Daoy (cell line): ENCODE measurements at places on chromosomes 7 and 10.
A peak's percentile ranks its signal among the peaks of the same experiment; 100 is the strongest.

DNA sequence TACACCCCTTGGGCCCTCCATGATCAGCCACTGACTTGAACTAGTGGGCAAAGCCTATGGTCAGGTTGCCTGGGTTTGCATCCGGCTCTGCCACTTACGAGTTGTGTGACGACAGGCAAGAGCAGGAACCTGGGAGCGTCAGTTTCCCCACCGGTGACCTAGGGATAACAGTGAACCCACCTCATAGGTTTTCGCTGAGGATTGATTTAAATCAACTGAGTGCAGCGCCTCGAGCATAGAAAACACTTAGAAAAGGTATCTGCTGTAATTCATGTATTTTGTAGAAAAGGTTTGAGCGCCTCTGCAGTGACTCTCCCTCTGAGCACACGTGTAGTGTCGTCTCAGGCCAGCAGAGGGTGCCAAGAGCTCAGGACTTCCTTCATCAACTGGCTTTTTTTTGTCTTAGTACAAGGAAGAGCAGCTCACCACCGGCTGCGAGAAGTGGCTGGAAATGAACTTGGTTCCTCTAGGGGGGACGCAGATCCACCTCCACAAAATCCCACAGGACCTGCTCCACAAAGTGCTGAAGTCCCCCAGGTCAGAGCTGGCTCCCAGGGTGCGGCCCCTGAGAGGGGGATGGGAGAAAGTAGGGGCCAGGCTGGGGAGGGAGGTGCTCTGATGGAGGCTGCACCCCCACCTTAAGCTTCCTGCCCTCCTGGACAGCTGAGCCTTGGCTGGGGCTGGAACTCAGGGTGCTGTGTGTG lies 27.7 kb downstream of the BTBD16 start:
- peak; percentile 77 for DNase-seq

- peak; percentile 19 for DNase-seq
Measured at GRCh38 chr7:97731736-97732564, at the start of gene TAC1. Gene TAC1, plus strand, starts transcription at chr7:97732086. Its CDS starts 527 bp downstream, at chr7:97732613.

DNA sequence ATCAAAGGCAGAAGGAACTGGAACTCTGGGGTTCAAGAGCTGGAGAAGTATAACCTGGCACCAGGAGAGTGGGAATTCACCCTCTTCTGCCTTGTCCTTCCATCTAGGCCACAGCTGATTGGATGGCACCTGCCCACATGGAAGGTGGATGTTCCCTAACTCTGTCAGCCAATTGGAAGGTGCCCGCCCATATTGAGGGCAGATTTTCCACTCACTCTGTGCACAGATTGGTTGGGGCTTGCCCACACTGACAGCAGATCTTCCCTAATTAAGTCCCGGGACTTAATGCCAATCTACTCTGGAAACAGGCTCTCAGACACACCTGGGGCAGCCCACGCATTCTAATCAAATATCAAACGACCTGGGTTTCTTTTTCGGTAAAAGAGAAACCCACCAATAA lies 1142.3 kb upstream of the CELF2 start:
- peak; percentile 18 for DNase-seq

DNA sequence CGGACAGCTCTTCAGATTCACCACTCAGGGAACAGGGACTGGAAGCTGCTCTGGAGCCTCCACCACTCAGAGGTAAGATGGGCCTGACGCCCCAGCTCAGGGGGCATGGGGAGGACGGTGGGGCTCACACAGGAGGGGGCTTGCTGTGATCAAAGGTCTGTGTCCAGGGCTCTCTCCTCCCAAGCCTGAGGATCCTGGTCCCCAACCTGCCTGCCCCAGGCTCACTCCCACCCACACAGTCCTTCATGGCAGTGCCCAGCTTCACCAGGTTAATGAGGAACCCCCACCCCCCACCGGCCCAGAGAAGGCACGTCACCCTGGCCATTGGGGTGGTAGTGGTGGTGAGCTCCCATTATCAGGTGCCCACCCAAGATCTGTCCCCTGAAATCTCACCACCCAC lies 926.7 kb upstream of the ZNF722 start:
- DNase-seq: no peak

- peak; percentile 85 for DNase-seq
Measured at GRCh38 chr10:93334901-93335327, 147.2 kb downstream of the MYOF start.

- peak; percentile 89 for DNase-seq
Measured at GRCh38 chr7:51162724-51163329, 153.8 kb downstream of the COBL start.

DNA sequence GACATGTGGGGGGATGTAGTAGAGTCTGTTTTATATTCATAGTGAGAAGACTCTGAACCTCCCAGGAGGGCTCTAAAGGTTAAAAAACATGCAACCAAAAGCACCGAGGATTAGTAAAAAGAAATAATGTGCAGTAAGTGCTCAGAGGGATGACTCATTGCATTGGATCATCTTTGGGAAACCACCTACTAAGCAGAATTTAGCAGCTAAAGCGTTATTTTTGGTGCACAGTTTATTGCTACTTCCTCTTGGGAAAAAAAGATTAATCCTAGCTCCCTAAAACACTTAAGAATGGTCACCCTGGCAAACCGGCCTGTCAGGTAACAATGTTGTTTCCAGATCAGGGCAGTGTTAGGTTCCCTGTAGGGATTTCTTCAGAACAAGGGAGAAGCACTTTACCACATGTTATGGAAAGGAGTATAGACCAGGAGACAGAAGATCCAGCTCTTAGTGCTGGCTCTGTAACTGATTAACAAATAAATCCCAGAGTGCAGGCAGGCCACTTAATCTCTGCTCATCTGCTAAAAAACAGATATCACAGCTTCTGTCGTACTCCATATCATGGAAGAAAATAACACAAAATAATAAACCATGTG lies 44.8 kb upstream of the FAM133B start:
- peak; percentile 78 for DNase-seq

DNA sequence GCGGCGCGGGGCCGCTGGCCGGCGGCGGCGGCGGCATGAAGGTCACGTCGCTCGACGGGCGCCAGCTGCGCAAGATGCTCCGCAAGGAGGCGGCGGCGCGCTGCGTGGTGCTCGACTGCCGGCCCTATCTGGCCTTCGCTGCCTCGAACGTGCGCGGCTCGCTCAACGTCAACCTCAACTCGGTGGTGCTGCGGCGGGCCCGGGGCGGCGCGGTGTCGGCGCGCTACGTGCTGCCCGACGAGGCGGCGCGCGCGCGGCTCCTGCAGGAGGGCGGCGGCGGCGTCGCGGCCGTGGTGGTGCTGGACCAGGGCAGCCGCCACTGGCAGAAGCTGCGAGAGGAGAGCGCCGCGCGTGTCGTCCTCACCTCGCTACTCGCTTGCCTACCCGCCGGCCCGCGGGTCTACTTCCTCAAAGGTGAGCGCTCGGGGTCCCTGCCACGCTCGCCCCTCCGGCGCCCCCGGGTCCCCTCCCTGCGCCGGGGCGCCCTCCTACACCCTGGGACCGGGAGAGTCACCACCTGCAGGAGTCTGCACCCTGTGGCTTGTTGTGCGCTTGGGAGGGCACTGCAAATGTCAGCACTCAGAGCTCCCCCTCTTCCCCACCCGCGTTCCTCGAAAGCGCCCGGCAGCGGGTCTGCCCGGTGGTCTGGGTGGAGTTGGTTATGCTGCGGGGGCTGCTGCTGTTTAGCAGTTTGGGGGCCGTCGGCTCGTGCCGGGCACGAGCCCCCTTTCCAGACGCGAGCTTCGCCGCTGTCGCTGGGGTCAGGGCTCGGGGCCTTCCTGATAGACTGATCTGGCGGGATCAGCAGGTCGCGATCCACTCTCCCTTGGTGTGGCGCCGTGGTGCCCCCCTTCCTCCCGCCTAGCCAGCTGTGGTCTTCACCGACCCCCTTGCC lies 627 bp downstream of the DUSP5 start:
- peak; percentile 57 for DNase-seq

GRCh38 chr10:28281726-28282315 lies 21.0 kb downstream of the MPP7 start:
- DNase-seq: no peak

GRCh38 chr7:144470078-144470477 lies 66.6 kb upstream of the NOBOX start:
- DNase-seq: no peak
